SJSA1 (cell line): ENCODE measurements at places on chromosomes 1 and 21. TPM values are rescaled to one million over a fixed set of nuclear protein-coding genes. Genes with fewer than 3 reads are reported as not detected.

Gene AIRE
- not detected in 2 replicates for total RNA-seq

DNA sequence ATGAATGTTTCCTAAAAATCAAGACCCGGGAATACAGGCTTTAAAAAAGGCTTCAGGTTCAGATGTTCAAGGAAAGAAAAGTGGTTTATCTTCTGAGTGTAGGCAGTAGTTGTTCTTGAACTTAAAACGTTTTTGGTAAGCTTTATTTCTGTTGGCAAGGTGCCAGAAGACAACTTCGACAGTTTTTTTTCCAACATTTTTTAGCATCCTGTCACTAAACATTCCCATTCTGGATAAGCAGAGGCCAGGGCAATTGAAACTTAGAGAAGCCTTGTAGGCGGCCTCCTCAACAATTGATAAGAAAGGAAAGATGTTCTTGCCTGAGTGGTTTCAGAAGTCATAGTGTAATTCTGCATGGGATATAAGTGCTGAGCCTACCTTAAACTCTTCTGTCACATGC lies 66.7 kb downstream of the PATJ start:
- no peak for DNase-seq

Gene DNAH14
- 36.2 and 51.7 TPM in 2 replicates for total RNA-seq

GRCh38 chr1:84743896-84744295 lies 53.6 kb upstream of the SSX2IP start:
- DNase-seq = no peak

DNA sequence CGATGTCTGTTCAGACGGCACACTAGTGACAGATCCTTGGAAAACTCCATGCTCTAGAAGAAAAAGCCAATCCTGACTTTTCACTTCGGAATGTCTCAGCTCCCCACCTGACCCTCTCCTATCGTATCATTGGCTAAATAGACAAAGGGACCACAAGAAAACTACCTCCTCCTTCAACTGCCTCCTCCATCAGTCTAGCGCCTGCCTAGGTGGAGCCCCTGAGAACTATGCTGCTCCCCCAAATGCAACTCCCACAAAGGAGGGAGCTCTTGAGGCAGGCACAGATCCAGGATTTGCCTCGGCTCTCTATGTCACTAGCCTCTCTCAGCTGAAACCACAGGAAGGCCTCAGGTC lies 148.4 kb downstream of the TOMM20 start:
- DNase-seq = no peak

- no peak for DNase-seq
Observed at GRCh38 chr1:26583646-26584485, 54.3 kb downstream of the RPS6KA1 start.

Gene SWT1
- total RNA-seq = 0.63 and 1.5 TPM in 2 replicates

Gene FAM167B
- 0.19 and 0.24 TPM in 2 replicates for total RNA-seq

- peak; percentile 28 for DNase-seq
Observed at GRCh38 chr1:230550428-230550827, 91.9 kb upstream of the COG2 start.

DNA sequence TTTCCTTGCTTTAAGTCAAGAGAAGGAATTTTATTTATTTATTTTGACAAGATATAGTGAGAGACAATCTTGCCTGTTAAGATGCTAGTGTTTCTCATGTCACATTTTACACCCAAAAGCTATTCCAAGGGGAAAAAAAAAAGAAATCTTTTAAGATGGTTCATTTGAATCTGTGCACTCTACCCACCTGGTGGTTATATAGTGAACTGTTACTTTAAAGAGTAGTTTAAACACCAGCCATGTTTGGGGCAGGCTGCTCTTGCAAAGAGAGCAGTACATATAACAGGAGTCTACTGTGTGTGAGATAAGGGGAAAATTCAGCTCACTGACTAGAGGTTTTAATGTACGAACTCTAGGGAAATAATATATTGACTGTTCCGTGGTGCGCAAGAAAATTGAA lies 3.3 kb upstream of the ELAVL4 start:
- no peak for DNase-seq

Gene AMY1B
- total RNA-seq = not detected in 2 replicates

DNA sequence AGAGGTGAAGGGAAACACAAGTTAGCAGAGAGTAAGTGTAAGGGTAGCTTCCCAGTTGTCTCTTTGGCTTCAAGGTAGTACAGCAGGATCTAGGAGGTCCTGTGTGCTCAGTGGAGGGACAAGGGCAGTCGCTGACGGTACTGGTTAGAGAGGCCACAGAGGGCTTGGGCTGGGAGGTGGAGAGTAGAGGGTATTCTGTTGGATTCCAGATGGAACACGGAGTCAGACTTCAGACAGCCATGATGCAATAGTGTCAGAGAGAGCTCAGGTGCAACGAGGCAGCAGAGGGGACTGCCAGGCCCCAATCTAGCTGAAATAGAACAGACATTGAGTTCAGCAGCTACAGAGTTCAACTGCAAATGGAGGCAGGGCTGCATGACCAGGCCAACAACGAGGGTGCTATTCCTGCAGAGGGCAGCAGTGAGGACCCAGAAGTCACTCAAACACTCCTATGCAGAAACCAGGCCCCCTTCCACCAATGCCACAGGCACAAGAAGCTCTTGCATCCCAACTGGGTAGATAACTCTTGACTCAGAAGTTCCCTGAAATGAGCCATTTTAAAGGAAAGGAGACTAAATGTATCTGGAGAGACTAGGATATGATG lies 325.0 kb upstream of the ESRRG start:
- DNase-seq = no peak

Gene RBP7
- 0.38 and 8.1 TPM in 2 replicates for total RNA-seq

DNA sequence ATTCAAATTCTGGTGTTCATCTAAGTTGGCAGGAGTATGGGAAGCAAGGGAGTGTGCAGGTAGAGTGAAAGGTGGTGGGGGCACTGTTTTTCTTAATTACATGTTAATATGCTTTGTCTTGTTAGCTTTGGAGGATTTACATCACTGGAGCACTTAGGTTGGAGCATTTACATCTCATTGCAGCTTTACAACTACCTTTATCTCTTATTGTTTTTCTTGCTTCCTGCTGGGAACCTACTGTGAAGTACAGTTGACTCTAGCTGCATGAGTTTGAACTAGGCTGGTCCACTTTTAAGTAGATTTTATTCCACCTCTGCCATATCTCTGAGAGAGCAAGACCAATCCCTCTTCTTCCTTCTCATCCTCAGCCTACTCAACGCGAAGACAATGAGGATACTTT lies 554.8 kb upstream of the B3GALT2 start:
- no peak for DNase-seq

DNA sequence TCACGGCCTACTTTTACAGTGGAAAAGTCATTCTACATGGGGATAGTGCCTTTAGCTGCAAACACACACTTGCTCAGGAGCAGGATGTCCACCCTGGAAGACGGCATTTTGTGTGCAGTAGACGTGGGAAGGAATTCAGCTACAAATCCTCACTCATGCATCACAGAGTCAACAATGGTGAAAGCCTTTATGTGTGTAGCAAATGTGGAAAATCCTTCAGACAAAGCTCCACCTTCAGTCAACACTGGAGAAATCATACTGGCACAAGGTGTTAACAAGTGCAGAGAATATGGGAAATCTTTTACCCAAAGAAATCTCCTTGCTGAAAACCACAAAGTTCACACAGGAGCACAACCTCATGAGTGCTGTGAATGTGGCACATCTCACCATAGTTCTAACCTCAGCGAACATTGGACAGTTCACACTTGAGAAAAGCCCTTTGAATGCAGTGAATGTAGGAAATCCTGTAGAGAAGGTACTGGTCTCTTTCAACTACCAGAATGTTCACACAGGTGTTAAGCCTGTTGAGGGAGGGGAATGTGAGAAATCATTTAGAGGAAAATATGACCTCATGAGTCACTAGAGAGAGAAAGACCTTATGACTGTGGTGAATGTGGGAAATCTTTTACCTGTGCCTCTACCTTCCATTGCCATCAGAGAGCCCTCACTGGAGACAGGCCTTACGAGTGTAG lies 101.8 kb downstream of the PTGS2 start:
- no peak for DNase-seq

GRCh38 chr1:107695341-107695740 lies 269.6 kb downstream of the VAV3 start:
- DNase-seq = no peak

DNA sequence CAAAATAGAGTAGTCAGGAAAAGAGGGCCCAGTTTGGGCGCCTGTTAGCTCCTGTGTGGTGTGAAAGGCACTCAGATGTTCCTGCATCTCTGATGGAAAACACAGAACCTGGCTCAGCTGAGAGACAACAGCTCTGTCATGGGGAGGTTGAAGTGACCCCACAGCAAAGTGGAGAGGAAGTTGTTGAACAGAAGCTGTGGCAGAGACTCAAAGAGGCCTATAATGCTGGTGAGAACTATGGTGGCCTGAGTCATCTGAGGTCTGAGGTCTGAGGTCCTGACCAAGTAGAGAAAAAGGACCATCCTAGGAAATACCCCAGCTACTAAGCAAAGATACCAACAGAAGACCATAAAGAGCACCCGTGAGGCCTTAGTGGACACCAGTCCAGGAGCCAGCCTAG lies 45.6 kb upstream of the JAK1 start:
- DNase-seq = no peak

Gene RIMKLA
- under 0.01 TPM in 1 of 2 replicates, not detected in the other for total RNA-seq

Gene PDZK1IP1
- not detected in 2 replicates for total RNA-seq

- no peak for DNase-seq
Observed at GRCh38 chr1:22935433-22935832, 37.2 kb downstream of the LACTBL1 start.
